ENCODE measurements at places on chromosomes 1 and 21.
A peak's percentile ranks its signal among the peaks of the same experiment; 100 is the strongest.

DNA sequence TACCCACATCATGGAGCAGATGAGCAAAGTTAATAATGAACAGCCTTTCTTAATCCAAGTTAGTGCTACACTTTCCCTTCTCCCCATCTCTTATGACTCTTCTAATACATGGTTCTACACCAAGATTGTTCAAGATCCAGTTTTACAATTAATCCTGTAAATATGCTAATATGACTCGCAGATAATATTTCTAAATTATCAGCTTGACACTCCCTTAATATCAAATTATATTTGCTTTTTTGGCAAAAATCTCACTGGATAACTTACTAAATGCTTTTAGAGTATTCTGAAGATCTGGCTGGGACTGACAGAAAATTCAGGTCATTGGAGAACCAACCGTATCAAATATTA is 24.4 kb upstream of the CR1L start:
- DNase-seq, result no peak

- DNase-seq, result no peak
Observed at GRCh38 chr1:115555446-115555845, 86.3 kb upstream of the VANGL1 start.

DNA sequence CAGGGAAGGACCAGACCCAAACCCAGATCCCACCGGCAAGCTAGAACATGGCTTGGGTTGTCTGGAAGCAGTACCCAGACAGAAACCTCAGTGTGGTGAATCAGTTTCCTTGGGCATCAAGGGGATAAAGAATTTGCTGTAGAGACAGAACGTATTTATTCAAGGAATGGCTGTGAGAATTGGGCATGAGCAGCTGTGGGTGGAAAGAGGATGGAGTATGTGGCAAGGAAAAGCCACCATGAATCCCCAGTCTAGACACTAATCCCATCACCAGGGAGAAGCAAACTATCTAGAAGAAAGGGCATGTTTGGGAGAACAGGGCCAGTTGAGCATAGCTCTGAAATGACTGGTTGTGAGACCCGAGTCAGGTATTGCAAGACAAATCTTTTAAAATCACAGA is 109.2 kb downstream of the TOMM20 start:
- no peak for DNase-seq

DNA sequence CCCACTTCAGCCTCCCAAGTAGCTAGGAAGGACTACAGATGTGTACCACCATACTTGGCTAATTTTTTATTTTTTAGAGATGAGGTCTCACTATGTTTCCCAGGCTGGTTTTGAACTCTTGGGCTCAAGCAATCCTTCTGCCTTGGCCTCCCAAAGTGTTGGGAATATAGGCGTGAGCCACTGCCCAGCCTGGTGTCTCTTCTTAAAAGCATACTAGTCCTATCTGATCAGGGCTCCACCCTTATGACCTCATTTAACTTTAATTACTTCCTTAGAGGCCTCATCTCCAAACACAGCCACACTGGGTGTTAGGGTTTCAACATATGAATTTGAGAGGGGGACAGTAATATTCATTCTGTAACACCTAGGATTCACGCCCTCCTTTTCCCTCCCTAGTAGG is 130.9 kb downstream of the GLIS1 start:
- DNase-seq, result no peak

DNA sequence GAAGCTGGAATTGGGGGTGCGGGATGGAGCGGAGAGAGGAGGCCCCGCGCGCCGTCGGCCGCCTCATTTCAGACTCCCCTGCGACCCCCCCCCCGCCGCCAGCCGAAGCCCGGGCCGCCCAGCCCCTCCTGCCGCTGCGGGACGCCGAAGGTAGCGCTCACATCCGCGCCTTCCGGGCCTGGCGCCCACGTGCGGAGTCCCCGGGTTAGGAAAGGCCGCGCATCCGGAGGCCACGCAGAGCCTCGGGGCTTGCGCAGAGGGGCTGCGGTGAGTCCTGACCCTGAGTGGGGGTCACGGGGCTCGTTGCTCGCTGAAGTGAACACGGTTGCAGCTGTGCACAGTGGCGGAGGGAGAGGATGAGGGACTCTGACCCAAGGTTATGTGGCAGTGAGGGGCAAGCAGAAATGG is 552 bp upstream of the ZNF496 start:
- peak; percentile 59 for DNase-seq
